ENCODE measurements at places on chromosomes 7 and 10. TPM values are rescaled to one million over a fixed set of nuclear protein-coding genes. Genes with fewer than 3 reads are reported as not detected.
A peak's percentile ranks its signal among the peaks of the same experiment; 100 is the strongest.

GRCh38 chr10:51421853-51422252, 277.5 kb downstream of the CSTF2T start:
- no peak for DNase-seq

GRCh38 chr10:17217631-17218232, 10.3 kb upstream of the VIM start:
- DNase-seq: peak; percentile 90

DNA sequence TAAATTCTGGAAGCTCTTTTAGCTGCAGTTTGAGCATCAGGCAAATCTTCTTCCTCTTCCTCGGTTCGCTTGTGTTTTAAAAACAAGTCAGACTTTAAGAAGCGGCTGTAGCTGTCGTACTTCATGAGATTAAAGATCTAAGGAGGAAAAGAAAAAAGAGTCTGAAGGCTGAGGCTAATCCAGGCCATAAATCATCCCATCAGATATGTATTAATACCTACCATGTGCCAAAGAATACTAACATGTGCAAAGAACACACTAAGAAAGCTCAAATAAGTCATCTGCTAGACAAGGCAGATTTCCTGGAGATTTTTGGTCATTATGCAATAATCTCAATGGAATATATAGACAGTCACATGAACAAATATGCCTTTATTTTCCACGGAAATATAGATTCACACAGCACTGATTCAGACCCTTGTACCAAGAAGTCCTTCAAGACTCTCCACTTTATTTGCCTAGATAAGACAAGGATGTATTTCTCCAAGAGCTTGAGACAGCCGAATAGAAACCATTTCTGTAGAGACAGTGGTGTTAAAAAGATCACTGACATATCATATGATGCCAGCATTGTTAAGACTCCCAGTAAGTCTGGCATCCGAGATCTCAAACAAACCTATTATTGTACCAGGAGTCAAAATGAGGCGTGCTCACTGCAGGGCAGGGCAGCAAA, 42.3 kb downstream of the RGS10 start:
- no peak for DNase-seq

DNA sequence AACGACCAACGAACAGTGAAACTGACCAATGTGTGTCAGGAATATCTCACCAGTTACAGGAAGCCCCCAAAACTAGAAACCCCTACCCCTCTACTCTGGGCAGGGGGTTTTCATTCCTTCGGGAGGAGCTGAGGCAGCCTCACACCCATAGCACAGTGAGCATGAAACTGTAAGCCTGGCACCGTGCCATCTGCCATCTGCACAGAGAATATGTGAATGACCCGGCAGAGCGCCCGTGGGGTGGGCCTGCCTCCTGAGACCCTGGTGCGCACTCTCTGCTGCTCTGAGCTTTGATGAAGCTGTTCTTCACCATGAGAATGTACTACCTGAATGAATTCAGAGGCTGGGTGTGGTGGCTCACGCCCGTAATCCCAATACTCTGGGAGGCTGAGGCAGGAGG, 27.1 kb downstream of the DAGLB start:
- no peak for DNase-seq

GRCh38 chr7:99112097-99112496, 31.8 kb downstream of the SMURF1 start:
- no peak for DNase-seq

GRCh38 chr10:130985158-130985753, 326.3 kb downstream of the TCERG1L start:
- no peak for DNase-seq

- no peak for DNase-seq
These were observed 6.1 kb upstream of the GSDME start for GRCh38 chr7:24763303-24763901.

DNA sequence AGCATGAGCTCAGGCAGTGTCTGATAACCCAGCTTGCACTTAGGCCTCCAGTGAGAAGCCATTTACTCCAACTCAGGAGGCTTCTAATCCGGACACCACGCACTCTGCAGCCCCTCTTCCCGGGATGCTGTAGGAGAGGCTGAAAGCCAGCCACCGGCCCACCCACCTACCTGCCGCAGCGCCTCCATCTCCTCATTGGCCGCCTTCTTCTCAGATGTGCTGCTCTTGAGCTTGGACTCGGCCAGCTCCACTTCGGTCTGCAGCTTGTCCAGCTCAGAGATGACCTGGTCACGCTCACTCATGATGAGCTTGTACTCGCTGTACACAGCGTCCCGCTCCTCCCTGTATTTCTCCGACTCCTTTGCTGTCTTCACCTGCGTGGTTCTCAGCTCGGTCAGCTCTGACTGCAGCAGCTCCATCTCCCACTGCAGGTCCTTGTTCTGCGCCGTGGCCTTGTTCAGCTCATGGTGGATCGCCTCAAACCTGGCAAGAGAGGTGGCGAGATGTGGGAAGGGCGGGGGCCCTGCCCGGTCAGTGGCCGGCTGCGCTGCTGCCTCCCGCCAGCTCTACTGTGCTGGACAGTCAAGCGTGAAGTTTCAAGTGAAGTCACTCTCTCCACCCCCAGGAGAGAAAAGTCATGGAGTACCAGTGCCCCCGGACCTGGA, 84.7 kb downstream of the DLG5 start:
- no peak for DNase-seq

- DNase-seq: peak; percentile 2
These were observed 76.2 kb downstream of the RNF133 start for GRCh38 chr7:122622682-122623081.

Gene PILRA
- 0.27 TPM for total RNA-seq

Gene UCN3
- not detected for total RNA-seq

Gene CLEC5A
- total RNA-seq: not detected

Gene ATG9B
- total RNA-seq: 0.98 TPM

Gene VIM
- total RNA-seq: 12,680 TPM

Gene CHCHD3
- total RNA-seq: 99.7 TPM

Gene TDRD1
- 0.45 TPM for total RNA-seq

Gene HOXA10
- total RNA-seq: 0.08 TPM

Gene FAM25G
- not detected for total RNA-seq
